Mammary epithelial cell (primary cell): ENCODE measurements at places on chromosomes 7 and 10. TPM values are rescaled to one million over a fixed set of nuclear protein-coding genes. Genes with fewer than 3 reads are reported as not detected.

CALU gene
- 155 and 185 TPM in 2 replicates for total RNA-seq

HOXA7 gene
- 8.0 and 12.9 TPM in 2 replicates for total RNA-seq

CLDN15 gene
- 6.6 and 11.0 TPM in 2 replicates for total RNA-seq

PDE6C gene
- total RNA-seq = not detected in 2 replicates

GIMAP2 gene
- total RNA-seq = 1.4 TPM in 1 of 2 replicates, not detected in the other

EXOC4 gene
- 91.7 TPM for total RNA-seq

PTF1A gene
- total RNA-seq = not detected

GRCh38 chr10:121131426-121132265 is 280.5 kb downstream of the WDR11 start:
- no peak for DNase-seq

- no peak for DNase-seq
Observed at GRCh38 chr7:23226844-23227450, 19.6 kb upstream of the GPNMB start.

DNA sequence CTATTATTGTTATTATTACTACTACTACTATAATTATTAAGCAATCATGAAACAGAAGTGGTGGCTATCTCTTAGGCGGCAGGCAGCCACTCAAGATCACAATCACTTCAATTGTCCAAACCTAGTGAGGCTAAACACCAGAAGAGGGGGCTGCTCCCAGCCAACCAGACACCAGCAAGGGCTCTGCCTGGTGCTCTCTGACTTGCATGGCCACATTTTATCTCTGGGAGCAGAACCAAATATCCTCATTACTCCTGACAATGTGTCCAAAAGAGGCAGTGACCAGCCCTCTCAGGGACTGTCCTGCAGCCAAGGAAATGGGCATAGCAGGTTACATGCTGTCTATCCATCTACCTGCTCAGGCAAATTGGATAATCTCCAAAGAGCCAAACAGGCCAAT is 187.4 kb upstream of the PDE1C start:
- DNase-seq = no peak

GRCh38 chr7:6437251-6437650 is 10.5 kb downstream of the DAGLB start:
- no peak for DNase-seq

DNA sequence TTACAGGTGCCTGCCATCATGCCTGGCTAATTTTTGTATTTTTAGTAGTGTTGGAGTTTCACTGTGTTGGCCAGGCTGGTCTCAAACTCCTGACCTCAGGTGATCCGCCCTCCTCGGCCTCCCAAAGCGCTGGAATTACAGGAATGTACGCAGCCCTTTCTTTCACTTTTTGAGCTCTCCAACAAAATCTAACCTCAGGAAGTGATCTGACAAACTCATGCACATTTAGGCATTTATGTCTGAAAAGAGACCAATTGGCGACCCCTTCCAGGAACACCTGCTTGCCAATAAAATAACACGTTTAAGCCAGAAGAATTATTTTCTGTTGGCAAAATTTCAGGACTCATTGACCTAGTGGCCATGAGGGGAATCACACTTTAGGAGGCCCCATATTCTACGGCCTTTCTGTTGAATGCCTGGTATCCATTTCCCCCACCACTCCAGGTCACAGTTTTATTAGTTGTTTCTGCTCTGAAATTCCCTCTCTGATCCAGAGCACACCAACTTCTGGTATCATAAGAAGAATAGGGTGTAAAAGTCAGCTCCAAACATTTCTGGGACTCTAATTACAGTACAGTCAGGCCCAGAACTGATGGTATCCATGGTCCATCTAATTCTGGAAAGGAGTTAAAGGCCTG is 65.8 kb upstream of the FRMD4A start:
- DNase-seq = peak; percentile 6

GRCh38 chr7:130903358-130903974 is 169.5 kb upstream of the KLF14 start:
- peak; percentile 90 for DNase-seq

DNA sequence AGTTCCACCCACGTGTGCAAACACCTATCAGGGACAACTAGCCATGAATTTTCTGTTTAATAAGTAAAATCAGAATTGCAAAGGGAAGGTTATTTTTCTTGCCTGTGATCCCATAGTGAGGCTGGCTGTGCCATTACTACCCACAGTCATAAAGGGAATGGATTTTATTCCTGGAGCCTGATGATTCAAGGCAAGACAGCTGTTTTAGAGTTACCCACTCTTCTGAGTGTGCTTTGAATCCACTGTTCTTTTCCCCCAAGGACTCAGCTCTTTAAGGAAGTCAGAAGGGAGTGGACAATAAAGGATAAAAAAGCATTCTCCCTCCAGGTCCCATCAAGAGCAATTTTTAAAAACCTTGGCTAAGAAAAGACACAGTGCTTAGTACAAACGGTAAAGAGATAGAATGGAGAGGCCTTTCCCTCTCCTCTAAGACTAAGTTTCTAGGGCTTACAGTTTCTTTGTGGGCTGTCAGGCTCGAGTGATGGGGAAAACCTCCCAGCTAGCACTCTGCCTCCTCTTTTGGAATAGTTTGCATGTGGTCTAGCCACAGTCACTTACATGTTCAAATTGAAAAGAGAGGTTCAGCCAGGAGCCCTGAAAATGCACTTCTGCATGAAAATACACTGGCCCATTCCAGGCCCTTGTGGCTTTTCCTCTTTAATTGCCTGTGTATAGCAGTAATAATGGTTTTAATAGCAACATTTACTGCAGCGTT is 5.1 kb upstream of the LRRC4 start:
- DNase-seq = no peak

- no peak for DNase-seq
Observed at GRCh38 chr7:43749383-43749940, 9.0 kb upstream of the BLVRA start.

DNA sequence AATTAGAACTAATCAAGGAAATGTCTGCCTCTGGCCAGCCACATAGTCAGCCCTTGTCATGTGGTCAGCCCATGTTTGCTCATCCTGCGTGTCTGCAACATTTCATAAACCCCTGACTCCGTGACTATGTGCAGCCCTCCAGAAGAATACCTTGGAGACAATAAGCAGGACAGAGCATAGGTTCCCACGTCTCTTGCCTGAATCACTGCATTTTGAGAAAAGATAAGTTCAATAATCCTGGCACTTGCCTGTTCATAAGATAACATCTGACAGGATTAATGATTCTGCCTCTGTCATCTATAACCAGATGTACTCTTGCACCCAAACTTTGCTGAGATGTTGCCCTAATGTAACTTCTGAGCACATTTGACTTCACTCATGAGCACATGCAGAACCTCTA is 78.4 kb downstream of the AKR1D1 start:
- DNase-seq = no peak

GRCh38 chr7:37732888-37733287 is 49.3 kb downstream of the GPR141 start:
- DNase-seq = no peak

GRCh38 chr7:2393706-2394105 is 9.7 kb upstream of the CHST12 start:
- no peak for DNase-seq

DNA sequence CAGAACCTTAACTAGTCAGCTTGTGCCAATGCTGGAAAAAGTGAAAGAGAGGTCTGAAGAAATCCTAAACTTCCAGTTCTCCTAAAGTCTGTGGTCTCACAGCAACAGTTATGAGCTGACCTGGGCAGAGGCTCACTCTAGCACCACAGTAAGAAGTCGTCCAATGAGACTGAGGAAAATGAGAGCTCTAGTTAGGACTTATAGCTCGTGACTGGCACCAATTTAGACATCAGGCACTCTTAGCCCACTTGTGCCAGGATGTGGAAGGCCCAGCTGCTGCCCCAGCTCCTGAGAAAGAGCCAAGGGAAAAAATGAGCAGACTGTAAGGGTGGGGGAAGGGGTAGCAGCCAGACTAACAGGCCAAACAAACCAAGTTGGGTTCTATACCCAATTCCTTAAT is 7.6 kb downstream of the MMS19 start:
- no peak for DNase-seq

- DNase-seq = no peak
Observed at GRCh38 chr7:117896339-117896738, 23.1 kb upstream of the CTTNBP2 start.
